ENCODE measurements at places on chromosomes 2 and 18.

- no peak for DNase-seq
Observed at GRCh38 chr2:168312036-168312822, 64.8 kb upstream of the STK39 start.

DNA sequence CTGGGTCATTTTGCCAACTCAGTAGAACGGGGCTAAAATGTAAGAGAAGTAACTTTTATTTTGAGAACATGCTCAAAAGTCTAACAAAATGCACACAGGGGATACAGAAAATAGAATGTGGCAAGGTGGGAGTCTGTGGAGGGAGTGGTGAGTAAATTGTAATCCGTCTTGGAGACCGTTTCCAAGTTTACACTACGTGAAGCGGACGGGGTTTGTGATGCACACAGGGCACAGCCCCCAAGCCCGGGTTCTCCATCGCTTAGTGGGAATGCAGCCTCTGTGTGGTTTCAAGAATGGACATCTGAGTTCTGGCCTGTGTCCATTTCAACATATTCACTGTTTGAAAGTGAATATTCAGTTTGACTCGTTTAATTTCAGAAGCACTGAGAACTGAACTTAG is 65.0 kb upstream of the TMEM18 start:
- DNase-seq, result no peak

DNA sequence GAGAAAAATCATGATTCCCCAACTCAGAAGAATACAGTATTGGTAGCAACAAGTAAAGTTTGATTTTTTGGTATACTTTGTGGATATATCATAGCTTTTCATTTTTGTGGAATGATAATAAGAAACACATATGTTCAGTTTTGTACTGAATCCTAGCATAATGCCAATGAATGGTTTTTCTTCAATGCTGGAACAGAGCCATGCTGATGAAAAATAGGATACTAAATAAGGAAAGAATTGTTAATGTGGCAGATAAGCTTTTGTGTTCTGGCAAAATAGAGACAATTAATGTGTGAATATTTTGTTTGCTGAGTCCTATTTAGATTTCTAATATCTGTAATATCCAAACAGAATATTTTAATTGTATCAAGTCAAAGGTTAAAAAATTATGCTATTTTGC is 21.9 kb downstream of the CD28 start:
- DNase-seq, result no peak

DNA sequence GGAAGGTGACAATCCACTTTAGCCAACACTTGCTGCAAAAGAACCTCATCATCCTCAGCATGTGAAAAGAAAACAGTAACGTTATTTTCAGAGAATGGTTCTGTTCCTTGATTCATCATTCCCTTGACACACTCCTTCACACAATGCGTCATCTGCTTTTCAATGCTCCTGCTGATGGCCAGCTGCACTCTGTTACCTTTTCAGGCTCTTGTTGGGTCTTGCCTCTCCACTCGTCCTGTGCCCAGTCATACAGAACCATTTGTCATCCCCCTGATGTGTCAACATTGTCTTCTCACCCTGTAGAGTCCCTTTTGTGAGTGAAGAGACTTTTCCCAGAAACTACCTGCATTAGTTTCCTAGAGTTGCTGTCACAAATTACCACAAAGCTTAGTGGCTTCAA is 12.2 kb upstream of the DTNA start:
- DNase-seq, result no peak

- DNase-seq, result no peak
Observed at GRCh38 chr2:241009601-241010530, 11.4 kb downstream of the SNED1 start.

- DNase-seq, result no peak
Observed at GRCh38 chr2:177010861-177011260, 201.7 kb upstream of the HNRNPA3 start.

GRCh38 chr2:200335657-200336056 is 29.2 kb downstream of the SPATS2L start:
- DNase-seq, result no peak

DNA sequence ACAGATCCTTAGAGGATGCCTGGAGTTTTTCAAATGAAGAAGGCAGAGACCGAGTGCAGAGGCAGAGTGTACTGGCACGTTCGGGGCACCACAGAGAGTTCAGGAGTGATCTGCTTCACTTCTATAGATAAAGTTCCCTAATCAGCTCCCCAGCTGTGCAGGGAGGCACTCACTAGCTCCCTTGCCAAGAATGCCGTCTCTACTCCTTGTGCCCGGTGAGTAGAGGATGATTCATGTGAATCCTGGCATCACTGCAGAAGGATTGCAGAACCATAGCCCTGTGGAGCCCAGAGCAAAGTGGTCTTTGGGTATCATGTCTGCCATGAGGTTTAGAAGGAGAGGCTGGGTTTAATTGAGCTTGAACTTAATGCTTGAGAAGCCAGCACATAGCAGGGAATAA is 510.1 kb upstream of the RAB6C start:
- no peak for DNase-seq

DNA sequence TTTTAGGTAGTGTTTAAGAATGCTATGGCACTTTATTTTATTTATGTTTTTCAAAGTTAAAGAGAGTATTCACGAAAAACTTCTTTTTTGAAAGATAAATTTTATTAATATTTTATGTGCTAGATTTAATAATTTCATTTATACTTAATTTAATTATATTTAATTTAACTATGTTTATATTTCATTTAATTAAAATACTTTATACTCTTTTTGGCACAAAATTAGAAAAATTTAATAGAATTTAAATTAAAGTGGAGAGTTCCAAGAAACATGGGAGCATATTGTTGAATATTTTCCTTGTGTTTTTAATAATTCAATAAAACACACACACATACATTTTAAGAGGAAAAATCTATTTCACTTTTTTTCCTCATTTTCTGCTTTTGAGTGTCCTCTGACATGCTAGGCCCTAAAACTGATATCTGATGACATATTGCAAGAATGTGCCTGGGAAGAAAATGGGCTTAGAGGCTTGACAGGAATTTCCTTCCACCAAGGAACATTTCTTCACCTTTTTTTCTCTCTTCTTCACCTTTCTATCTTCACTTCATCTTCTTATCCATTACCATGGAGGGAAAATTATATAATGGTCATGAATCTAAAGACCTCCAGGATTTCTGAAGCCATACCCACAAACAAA is 15.4 kb downstream of the ARHGAP28 start:
- DNase-seq, result no peak

DNA sequence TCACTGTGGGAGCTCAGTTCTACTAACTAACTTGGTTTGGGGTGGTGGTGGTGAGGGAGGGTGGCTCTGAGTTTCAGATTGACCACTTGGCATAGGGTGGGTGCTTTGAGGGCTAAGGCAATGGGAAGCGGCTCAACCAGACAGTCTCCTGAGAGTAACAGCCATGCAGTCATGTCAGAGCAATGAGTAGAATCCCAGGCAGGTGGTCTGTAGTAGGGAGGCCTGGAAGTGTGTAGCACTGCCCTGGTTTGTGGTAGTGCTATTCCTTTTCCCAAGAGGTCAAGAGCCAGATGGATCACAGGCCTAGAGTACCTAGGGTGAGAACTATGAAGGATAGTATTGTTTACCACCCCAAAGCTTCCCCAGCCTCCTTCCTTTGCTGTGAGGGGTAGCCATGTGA is 18.7 kb upstream of the RAPH1 start:
- DNase-seq, result no peak

DNA sequence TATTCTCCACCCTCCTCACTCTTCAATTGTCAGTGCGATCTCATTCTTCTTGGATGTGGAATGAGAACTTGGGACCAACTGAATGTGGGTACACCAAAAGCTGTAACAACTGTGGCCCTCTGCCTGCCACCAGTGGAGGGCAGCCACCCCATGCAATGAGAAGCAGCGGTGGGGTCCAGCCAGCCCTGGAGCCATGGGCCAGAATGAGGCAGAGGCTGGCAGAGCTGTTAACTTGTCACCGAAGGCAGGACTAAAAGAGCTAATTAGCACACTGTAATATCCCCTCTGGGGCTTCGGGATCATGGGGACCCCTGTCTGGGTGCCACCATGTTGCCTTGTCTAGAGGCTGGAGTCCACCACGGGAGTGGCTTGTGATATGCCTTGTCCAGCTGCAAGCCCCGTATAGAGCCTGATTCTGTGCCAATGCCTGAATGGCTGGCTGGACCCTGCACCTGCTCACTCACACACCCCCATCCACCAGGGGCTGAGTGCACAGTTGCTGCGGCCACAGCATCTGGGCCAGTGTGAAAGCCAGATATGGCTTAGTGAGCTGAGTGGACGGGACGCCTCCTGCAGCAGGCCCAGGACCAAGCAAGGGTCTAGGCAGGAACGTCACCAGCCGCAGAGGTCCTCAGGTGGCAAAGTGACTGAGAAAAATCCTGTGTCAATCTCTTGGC is 680.5 kb downstream of the DSC3 start:
- DNase-seq, result no peak

GRCh38 chr2:19801367-19802080 is 100.3 kb downstream of the TTC32 start:
- DNase-seq, result no peak

- DNase-seq, result no peak
Observed at GRCh38 chr2:15894481-15895144, 45.7 kb upstream of the MYCN start.

- DNase-seq, result no peak
Observed at GRCh38 chr2:230671117-230671516, 41.5 kb upstream of the CAB39 start.

All from inflammatory macrophage treated with lipopolysaccharide for 4 hours (primary cell).